ENCODE measurements at places on chromosomes 4 and X. TPM values are rescaled to one million over a fixed set of nuclear protein-coding genes. Genes with fewer than 3 reads are reported as not detected.

DNA sequence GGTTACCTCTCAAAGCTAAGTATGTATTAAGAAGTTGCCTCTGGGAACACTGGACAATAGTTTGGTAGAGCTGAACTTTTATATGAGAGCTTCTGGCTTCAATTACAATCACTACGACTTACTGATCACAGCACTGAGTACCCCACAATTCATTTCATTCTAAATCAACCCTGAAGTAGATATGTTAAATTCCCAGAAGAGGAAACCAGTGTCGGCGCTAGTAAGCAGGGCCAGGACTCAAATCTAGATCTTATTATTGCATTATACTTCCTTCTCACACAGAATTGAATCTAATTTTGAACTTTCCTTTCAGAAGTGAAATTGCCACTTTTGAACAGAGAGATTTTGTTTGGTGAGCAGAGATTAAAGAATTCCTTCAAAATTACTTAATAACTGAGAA, 41.8 kb downstream of the HUWE1 start:
- no peak for DNase-seq

The HMGN5 gene
- total RNA-seq: 2.1 TPM

GRCh38 chrX:47239199-47239598, 6.4 kb downstream of the USP11 start:
- DNase-seq: no peak

The TCEAL1 gene
- 25.3 TPM for total RNA-seq

The GAR1 gene
- 10.9 TPM for total RNA-seq

DNA sequence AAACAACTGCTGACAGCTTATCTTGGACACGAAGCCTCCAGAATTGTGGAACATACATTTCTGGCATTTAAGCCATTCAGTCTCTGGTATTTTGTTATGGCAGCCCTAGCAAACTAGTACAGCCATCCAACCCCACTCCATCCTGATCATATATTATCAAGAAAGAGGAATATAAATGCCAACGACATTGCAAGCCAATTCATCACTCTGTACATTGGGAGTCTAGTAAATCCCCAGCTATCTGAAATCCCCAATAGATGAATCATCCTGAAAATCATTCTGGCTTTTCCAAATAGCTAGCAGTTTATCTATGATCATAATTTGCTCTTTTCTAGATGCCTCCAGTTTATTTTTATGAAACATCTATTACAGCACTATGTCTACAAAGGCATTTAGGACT, 41.1 kb downstream of the FRMD7 start:
- DNase-seq: no peak

GRCh38 chr4:147481577-147482109, 746 bp downstream of the EDNRA start:
- DNase-seq: no peak

GRCh38 chr4:94941706-94942105, 184.0 kb downstream of the BMPR1B start:
- DNase-seq: no peak

DNA sequence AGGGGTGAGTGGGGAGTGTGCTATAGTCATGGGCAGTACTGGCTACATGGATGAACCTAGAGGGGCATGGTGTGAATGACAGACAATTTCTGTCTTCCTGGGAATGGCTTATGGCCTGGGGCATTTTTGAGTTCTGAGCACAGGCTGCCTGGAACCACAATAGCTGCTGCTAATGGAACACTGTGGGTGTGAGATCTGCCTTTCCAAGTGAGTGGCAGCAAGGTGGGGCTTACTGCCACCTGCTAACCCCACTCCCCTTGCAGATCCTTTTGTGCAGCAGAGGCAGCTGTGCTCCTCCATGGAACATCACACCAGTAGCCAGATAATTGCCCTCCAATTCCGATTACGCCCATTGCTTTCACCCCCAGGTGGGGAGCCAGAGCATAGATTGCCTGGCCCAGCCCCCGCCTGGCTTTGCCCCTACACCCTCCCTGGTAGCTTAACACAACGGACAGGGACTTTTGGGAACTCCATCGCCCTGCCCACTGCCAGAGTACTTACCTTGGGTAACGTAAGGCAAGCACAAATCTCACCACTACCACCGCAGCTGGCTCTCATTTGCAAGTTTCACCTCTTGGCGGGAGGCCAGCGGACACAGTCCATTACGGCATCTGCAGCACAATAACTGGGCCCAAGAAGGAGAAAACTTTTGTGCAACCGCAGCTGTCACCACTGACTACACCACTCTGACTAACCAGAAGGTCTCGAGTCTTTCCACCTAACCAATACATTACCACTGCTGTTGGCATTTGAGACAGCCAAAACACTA, 421.2 kb upstream of the NWD2 start:
- no peak for DNase-seq

DNA sequence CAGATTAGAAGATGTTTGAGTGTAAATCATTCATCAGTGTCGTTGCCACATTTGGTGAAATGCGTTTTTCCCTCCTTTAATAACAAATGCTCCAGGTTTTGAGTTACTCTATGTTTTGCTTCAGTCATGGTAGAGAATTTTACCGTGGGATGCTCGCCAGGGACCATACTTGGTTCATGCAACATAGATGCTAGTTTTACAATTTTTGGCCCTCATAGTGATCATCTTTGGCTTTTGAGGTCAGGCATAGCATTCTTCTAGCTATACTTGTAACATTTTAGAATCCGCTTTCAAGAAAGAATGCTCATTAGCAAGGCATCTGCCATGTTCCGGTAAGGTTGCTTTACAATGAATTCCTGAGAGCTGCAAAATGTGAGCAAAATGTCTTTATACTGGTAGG, 147.2 kb downstream of the SPCS3 start:
- no peak for DNase-seq

The TRMT10A gene
- total RNA-seq: 5.1 TPM

The NXF3 gene
- total RNA-seq: 0.16 TPM

DNA sequence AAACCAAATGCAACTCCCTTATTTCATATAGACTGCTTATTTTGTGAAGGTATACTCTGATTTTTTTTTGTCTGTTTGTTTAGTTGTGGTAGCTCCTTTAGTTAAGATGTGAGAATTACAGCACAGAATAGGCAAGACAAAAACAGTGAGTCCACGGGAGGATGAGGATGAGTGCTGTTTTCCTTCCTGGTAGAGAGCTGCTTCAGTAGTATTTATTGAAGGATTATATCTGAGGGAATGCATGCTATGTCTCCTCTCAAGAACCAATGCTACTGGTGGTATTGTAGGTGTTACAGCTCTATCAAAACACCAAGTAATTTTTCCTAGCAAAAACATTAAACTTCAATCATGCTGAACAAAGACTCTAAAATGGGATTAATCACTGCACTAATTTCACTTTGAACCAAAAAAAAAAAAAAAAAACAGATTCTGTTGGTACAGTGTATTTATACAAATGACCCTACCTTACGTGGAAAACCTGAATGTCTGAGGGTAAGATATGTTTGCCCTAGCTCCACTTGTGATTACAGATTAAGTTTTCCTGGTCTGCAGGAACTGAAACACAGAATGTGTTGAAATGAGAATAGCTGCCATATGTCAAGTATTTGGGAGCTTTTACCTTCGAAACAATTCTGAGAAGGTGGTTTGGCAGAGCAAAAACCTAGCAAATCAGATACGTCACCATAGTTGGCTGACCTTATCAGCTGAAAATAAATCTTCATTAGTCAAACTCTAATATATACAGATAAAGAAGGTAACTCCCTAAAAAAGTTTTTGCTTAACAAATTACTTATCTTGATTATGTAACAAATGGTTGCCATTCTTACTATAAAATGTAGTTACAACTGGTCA, 40.3 kb downstream of the PPP3CA start:
- DNase-seq: no peak

The SPANXA2 gene
- not detected for total RNA-seq

The GAGE2A gene
- not detected for total RNA-seq

GRCh38 chr4:77665381-77666069, 59.9 kb downstream of the CXCL13 start:
- DNase-seq: no peak

- DNase-seq: no peak
These were observed 34.3 kb downstream of the CDKL2 start for GRCh38 chr4:75596061-75596460.

DNA sequence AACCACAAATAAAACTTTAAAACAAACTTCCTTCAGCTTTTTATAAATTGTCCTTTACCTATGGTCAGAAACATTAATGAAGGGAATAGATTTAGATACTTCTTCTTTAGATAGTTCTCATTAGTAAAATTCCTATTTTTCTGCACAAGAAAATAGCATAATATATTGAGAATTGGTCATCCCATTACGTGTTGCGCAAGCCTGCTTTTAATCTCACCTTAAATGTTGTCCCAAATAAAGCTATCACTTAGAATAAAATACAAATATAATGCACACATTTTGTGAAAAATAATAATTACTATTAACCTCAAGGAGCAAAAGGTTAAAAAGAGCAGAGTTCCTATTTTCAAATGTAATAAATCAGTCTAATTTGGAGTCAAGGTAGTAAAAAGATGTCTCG, 95.2 kb upstream of the TTC29 start:
- DNase-seq: no peak

The CXCL5 gene
- total RNA-seq: 0.51 TPM

DNA sequence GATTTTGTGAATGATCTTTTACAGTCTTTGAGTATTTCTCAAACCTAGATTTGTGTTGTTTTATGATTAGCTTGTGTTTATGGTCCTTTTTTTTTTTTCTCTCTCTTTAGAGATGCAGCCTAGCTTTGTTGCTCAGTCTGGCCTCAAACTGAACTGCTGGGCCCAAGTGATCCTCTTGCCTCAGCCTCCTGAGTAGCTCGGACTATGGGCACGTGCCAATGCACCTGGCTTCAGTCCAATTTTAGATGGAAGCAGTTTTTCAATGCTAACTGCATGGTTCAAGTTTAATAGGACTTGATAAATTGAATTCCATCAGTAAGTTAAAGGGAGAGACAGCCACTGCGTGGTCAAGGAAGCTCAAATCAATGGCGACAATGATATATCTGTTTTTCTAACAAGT, 3.8 kb upstream of the FGG start:
- DNase-seq: no peak

DNA sequence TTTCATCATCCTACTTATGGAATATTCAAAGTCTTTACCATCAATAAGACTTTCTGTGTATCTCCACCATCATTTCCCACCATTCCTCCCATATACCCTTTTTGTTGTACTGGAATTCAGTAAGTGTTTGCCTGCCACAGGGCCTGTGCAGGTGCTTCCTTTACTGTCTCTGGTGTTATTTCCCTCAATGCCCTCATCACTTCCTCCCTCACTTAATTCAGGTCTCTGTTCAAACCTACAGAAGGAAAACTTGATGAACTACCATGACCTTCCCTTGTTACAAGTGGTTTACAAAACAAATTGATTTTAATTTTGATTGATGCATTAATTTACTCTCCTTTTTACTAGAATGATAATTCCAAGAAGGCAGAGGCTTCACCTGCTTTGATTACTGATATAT, 159.5 kb upstream of the FAT4 start:
- no peak for DNase-seq

DNA sequence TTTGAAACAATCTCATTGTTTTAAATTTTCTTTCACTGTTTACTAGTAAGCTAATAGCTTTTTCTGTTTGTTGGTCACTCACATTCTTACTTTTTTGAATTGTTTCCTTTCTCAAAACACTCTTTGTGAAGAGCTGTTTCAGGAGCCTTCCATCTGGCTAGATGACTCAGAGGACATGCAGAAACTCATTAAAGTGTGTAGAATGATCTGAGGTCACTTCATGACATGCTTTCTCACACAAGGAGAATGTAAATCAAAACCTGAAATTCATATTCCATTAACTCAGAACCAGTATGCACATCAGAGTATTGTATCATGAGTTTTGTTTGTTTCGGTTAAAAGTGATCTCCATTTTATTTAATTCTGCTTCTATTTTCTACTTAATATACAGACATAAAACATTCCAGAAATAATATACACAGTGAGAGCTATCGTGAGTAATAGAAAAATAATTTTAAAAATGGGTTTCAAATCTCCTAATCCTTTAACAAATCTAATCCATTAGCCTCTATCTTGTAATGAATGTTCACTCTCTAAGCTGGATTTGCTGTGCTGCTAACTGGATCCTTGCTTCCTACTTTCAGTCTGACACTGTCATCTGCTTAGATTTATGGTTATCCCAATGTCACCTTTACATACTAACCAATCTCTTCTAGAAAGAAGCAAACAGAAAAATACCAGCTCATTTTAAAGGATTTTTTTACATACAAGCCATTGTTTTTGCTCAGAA, 449.6 kb downstream of the FSTL5 start:
- no peak for DNase-seq

The DGKK gene
- total RNA-seq: not detected

GRCh38 chr4:113094802-113095201, 45.3 kb downstream of the ANK2 start:
- DNase-seq: no peak

DNA sequence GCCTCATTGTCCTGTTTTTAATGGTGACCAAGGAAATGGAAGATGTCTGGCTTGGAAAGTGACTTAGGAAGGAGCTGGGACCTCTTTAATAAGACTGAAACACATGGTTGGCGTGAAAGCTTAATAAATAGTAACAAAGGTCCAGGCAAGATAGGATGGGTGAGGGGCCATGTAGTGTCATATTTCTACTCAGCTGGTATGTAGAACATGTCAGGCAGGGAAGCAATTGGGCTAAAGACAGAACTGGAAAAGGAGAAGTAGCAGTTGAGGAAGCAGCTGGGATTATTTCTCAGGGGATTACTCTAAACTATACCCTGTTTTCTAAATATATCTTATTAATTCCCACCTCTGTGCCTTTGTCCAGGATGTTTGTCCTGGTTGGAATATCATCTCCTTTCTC, 18.6 kb downstream of the ITGB1BP2 start:
- no peak for DNase-seq

- DNase-seq: no peak
These were observed 533.0 kb upstream of the ARX start for GRCh38 chrX:25548811-25549210.

DNA sequence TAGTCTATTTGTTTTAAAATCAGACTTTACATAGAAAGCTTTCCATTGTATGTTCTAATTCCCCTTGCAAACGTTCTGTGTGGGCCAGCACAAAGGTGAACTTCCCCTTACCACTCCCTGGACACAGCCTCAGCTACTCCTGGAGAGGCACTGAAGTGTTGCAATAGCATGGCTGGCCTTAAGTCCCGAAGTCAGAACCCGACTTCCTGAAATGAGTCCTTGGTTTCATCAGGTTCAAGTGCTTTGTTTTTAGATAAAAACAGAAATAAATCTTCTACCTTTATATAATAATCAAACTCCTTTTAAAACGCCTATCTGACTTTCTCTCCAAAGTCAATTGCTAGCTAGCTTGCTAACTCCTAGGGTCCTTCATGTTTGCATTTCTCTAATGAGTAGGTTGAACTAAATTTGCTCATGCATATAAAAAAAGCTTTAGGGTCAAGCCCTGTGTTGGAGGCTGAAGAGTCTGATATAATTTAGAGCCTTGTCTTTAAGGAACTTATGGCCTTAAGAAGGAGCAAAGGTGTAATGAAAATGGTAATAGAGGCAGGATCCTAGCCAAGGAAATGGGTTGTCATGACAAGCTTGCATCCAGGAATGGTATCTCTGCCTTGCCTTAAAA, 9.0 kb downstream of the BMP3 start:
- no peak for DNase-seq

DNA sequence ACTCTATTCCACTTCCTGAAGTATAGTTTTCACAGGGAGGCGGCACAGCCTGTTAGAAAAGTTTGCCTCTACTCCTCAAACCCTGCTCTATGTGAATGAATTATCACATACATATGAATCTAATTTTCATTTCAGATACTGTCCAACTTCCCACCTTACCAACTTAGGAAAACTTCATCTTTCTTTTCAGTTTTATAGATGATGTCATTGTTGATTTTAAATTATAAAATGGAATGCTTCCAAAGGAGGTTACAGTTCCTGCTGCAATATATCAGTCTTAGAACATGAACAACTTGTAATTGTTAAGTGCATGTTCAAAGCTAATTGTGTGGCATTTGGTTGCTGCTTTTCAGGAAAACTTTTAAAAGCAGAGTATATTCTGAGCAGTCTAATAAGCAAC, 92.4 kb downstream of the NEUROG2 start:
- DNase-seq: no peak

All from heart left ventricle (tissue), 16 donors.